Nasal cavity respiratory epithelium epithelial cell of viscerocranial mucosa (primary cell): ENCODE measurements at places on chromosomes 1 and 21. TPM values are rescaled to one million over a fixed set of nuclear protein-coding genes. Genes with fewer than 3 reads are reported as not detected.

The ADAMTS1 gene
- 28.4 and 34.2 TPM in 2 replicates for total RNA-seq

The ITLN1 gene
- total RNA-seq = not detected in 2 replicates

The MIXL1 gene
- not detected in 2 replicates for total RNA-seq

The CNIH3 gene
- total RNA-seq = 0.68 and 1.2 TPM in 2 replicates

The AK5 gene
- not detected in 2 replicates for total RNA-seq

The ZC3H12A gene
- 25.3 and 57.6 TPM in 2 replicates for total RNA-seq

The OR10J1 gene
- total RNA-seq = not detected in 2 replicates

The NBPF10 gene
- total RNA-seq = 1.7 and 6.1 TPM in 2 replicates

The NBPF6 gene
- total RNA-seq = under 0.01 TPM in 1 of 2 replicates, not detected in the other

The VHLL gene
- total RNA-seq = 0.57 TPM in 1 of 2 replicates, not detected in the other

The LCE3E gene
- 8.5 TPM in 1 of 2 replicates, not detected in the other for total RNA-seq

The SPRR2B gene
- total RNA-seq = 1.0 TPM in 1 of 2 replicates, not detected in the other

The FBXO2 gene
- total RNA-seq = 27.0 and 65.7 TPM in 2 replicates

The CDC20 gene
- total RNA-seq = 0.21 and 1.4 TPM in 2 replicates

The UBE2U gene
- total RNA-seq = not detected in 2 replicates

The ETV3 gene
- 19.1 and 23.2 TPM in 2 replicates for total RNA-seq

The IBA57 gene
- 2.7 and 4.3 TPM in 2 replicates for total RNA-seq

The SLAMF7 gene
- total RNA-seq = 2.4 and 4.6 TPM in 2 replicates

The UBQLN4 gene
- 18.5 and 26.7 TPM in 2 replicates for total RNA-seq

The MFAP2 gene
- total RNA-seq = 14.4 and 17.6 TPM in 2 replicates

The LCE1E gene
- total RNA-seq = not detected in 2 replicates

The S100A13 gene
- total RNA-seq = 16.8 and 44.1 TPM in 2 replicates

The SPATA17 gene
- 0.34 and 1.9 TPM in 2 replicates for total RNA-seq

The TDRD5 gene
- total RNA-seq = under 0.01 TPM in 1 of 2 replicates, not detected in the other

The MXRA8 gene
- total RNA-seq = 0.34 and 1.1 TPM in 2 replicates

The CA6 gene
- total RNA-seq = not detected in 2 replicates

The TNNT2 gene
- 0.68 and 1.3 TPM in 2 replicates for total RNA-seq

The MAB21L3 gene
- 1.0 and 1.4 TPM in 2 replicates for total RNA-seq

The ATP5PB gene
- 198 and 281 TPM in 2 replicates for total RNA-seq
